Stimulated activated CD8-positive, alpha-beta memory T cell treated with anti-CD3 and anti-CD28 coated beads, Interleukin-7, amount 100 ng/mL, for 4 hours (primary cell): ENCODE measurements at places on chromosomes 1 and 21.

- peak; percentile 67 for DNase-seq
Observed at GRCh38 chr1:24535021-24535424, 20.9 kb upstream of the NCMAP start.

GRCh38 chr21:31616216-31616615 lies 43.3 kb upstream of the SOD1 start:
- DNase-seq, result no peak

- no peak for DNase-seq
Observed at GRCh38 chr1:22772014-22772413, 61.4 kb downstream of the EPHB2 start.

DNA sequence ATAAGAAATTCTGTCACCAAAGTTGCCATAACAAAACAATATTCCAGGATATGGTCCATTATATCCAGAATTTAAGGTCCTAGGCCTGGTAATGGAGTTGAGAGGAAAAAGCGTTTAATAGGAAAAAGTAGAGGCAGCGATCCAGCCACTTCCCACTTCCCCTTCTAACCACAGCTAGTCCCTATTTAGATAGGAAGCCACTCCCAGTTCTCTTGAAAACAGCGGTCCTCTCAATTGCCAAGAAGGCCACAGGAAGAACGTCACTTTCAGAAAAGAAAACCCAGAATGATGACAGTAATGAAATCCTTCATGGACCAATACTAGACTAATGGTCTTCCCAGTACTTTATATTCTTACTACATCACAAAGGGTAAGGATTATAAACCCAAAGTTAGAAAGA lies 38.6 kb downstream of the ABL2 start:
- no peak for DNase-seq

- DNase-seq, result no peak
Observed at GRCh38 chr1:58823481-58824010, 39.7 kb upstream of the JUN start.

- DNase-seq, result no peak
Observed at GRCh38 chr1:184389446-184389845, 2.6 kb downstream of the C1orf21 start.

DNA sequence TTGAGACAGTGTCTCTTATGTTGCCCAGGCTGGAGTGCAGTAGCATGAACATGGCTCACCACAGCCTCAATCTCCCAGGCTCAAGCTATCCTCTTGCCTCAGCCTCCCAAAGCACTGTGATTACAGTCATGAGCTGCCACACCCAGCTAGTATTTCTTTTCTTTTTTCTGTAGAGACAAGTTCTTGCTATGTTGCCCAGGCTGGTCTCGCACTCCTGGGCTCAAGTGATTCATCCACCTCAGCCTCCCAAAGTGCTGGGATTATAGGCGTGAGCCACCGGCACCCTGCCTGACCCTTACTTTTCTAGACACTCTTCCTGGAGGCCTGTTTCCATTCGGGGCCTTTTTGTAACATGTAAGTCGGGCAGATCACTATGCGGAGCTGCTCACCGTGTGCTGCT lies 30.1 kb upstream of the SRP9 start:
- DNase-seq, result no peak

- no peak for DNase-seq
Observed at GRCh38 chr1:46284597-46285564, 18.5 kb downstream of the LRRC41 start.

- no peak for DNase-seq
Observed at GRCh38 chr21:14879458-14879857, 185.3 kb downstream of the NRIP1 start.

- DNase-seq, result no peak
Observed at GRCh38 chr1:18484276-18484675, 3.5 kb downstream of the KLHDC7A start.

DNA sequence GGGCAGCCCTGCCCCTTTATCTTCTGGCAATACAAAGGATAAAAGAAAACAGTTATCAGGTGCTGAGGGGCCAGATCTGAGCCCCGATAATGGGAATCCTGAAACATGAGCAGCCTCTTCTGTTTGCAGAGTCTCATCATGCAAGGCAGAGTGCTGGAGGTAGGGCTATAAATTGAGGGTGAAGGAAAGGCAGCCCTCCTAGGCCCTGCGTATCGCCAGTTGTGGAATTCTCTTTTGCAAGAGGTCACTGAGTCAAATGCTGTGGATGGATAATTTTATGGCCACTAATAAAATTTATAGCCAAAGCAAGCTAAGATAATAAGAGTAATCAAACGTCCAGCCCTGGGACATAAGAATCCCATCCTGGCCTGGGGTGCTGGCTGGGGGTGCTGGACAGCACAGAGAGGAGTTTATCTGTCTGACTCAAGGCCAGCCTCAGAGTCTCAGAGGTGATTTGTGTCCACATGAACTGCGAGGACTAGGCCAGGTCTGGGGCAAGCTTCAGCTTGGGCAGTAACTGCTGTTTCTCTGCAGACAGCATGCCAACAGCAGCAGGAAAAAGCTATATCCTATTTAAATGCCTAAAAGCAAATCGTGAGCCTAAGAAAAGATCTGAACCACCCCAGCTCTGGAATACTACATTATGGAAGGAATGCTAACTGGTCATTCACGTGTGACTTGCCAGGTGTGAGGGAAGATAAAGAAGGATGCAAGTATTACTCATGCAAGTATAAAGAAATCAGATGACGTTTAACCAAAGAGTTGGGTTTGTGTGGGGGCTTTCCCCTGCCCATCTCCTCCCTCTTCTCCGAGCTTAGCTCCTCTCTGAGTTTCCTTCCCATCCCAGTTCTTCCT lies 254.8 kb downstream of the KIF26B start:
- DNase-seq, result no peak

- no peak for DNase-seq
Observed at GRCh38 chr1:167514288-167514687, 4.0 kb downstream of the CD247 start.

GRCh38 chr1:84855691-84856630 lies 37.0 kb downstream of the LPAR3 start:
- DNase-seq, result no peak

DNA sequence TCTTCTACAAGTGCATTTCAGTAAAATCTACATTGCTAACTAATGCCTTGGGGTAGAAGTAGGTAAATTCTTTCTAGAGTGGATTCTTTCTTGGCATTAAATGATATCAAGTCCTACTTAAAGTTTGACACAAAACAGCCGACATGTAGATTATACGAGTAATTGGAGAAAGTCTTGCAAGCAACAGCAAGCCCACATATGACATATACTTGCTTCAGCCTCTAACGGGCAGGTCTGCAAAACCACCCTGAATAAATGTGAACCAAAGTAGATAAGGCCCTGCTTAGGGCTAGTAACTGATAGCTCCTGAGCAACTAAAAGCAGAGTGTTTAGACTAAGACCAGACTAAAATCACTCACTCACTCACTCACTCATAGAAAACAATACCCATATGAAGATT lies 203.2 kb downstream of the LTN1 start:
- no peak for DNase-seq

- DNase-seq, result no peak
Observed at GRCh38 chr1:187624812-187625545, 796.2 kb downstream of the PLA2G4A start.

DNA sequence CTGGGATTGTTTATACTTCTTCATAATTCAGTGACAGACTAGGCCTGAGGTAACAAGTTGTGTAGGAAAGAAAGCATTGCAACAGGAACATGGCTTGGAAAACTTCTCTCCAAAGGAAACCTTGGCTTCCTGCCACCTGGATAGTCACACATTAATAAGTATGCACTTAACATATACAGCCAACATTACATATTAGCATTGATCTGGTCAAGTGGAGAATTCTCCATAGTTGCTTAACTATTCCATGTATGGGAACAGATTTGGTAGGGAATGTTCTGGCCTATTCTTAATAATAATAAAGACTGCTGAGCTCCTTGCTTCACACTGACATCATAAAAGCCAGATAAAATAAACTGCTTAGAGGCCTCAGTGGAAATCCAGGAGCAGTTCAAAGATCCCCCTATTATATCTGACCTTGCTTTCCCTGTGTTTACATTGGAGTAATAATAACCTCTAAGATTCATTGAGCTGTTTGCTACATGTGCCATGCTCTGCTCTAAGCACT lies 27.2 kb upstream of the NFIA start:
- no peak for DNase-seq

- DNase-seq, result no peak
Observed at GRCh38 chr1:41426201-41426890, 58.1 kb downstream of the EDN2 start.

DNA sequence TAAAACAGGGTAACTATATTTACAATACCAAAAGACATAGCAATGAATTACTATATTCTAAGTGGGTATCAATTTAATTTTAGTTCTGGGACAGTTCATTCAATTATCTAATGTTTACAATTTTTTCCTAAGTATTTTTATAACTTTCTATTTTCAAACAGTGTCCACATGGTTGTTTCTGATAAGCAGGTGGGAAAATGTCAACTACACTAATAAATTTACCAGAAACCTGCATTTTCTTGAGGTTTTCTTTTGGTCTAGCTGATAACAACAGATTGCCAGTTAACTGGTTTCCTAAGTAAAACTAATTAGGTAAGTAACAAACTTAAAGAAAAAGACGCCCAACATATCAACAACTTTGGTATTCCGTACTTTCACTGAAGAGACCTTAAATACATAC lies 84.9 kb upstream of the GFI1 start:
- no peak for DNase-seq

GRCh38 chr1:55039342-55040082 lies at the start of gene PCSK9:
PCSK9 (plus strand) TSS chr1:55039548; CDS start chr1:55039838, 290 bp downstream.
- no peak for DNase-seq

GRCh38 chr1:155272466-155273342 lies 600 bp downstream of the CLK2 start:
- no peak for DNase-seq

DNA sequence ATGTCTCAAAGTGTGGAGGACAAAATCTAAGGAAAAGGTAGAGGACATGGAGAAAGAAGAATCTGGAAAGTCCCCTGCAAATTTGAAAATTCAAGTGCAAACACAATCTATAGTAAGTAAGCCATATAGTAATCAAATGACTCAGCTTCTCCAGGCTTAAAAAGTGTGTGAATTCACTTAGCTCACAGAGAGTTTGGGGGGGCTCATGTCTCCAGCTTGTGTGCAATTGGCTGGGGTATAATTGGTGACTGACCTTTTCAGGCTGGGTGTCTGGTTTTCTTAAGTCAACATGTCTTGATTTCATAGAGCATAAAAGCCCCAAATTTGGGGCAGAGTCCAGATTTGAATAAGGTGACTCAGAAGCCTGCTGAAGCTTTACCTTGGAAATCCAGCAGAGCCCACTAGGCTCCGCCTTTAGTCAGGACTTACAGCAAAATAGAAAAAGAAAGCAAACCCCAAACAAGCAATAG lies 8.6 kb downstream of the CLDN14 start:
- DNase-seq, result no peak

DNA sequence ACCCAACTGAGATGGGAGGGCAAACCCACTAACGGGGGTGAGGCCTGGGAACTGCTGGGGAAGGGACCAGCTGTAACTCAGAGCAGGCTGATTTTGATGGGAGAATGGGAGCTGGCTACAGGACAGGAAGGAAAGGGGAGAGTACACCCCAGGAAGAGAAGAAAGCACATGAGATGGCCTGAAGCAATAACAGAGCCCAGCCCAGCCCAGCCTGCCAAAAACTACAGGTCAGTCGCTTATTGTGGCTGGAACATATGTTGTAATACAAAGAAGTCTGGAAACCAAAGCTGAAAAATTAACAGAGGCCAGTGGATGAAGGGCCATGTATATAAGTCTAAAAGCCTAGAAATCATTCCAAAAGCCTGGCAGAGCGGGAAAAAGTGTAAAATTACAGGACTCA lies 1.6 kb downstream of the ITLN2 start:
- no peak for DNase-seq

DNA sequence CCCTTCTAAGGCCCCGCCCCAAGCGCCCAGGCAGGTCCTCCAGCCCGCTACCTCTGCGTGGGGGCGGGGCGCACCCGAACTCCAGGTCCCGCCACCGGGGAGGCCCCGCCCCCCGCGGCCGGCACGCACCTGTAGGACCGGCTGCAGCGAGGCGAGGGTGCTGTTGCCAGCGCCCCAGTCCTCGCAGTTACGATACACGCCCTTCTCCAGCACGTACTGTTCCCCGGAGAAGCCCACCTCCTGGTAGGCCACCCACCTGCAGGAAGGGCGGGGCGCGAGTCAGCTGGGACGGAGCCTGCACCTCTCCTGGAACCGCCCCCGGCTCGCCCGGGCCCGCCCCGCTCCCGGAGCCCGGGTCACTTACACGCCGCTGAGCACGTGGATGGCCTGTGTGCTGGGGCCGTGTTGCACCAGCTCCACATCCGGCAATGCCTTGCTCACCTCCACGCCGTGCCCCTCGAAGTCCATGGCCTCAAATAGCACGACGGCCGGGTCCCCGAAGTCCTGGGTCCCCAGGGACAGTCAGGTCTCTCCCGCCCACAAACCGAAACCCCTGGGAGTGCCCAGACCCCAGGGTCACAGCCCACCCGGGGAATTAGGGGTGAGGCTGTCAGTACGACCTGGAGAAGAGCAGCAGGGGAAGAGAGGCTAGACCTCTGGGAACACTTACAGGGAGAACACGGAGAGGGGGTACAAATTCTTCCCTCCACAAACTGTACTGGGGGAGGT lies 17.3 kb downstream of the CRYBG2 start:
- peak; percentile 84 for DNase-seq

- no peak for DNase-seq
Observed at GRCh38 chr1:67170751-67171573, 4.7 kb downstream of the IL23R start.

DNA sequence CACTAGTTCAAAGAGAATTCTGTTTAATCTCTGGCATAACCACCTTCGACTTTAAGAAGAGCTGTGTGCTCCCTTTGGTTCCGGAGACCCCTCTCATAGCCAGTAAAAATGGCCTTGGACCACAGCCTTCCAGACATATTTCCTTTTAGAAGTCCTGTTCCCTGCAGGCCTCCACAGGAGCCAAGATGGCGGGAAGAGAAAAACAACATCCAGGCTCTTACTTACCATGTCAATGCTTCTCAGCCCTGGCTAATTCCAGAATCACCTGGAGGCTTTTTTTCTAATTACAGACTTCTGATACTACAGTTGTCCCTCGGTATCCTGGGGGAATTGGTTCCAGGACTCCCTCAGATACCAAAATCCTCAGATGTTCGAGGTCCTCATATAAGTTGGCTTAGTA lies 362.5 kb downstream of the PBX1 start:
- no peak for DNase-seq

DNA sequence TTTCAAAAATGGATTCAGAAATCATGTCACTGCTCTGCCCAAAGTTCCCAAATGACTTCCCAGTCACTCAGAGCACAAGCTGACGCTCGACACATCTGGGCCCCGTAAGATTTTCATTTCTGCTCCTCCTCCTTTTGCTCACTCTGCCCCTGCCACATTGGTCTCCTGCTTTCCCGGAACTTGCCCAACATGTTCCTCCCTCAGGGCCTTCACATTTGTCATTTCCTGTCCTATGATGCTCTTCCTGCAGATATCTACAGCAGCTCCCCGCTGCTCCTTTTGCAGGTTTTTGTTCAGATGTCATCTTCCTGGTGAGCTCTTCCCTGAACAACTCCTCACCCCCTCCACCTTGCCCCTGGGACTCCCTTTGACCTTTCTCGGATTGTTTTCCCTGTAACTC lies 58.5 kb upstream of the IVNS1ABP start:
- no peak for DNase-seq
